ENCODE measurements at places on chromosomes 16 and 17.

DNA sequence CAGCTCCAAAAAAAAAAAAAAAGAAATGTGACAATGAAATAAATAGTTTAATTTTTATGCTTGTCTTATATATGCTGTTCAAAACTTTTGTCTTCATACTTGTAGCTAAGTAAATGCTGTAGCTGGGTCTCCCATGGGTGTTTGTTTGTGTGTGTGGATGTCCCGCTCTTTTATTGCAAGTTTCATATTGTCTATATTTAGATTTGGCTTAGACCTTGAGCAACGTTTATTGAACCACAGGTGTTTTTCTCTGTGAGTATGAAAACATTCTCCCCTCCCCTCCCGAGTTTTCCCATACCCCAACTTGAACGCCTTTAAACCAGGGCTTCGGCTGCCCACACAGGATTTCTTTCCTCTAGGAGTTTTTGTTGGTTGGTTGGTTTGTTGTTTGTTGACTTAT, 45.2 kb downstream of the MFSD11 start:
- no peak for DNase-seq

GRCh38 chr16:87722590-87723225, 43.1 kb downstream of the KLHDC4 start:
- no peak for DNase-seq

GRCh38 chr17:38729886-38730525, at the start of gene CISD3:
Gene CISD3, plus strand, starts transcription at chr17:38730341. Its CDS starts 18 bp downstream, at chr17:38730359.
- peak; percentile 88 for DNase-seq

DNA sequence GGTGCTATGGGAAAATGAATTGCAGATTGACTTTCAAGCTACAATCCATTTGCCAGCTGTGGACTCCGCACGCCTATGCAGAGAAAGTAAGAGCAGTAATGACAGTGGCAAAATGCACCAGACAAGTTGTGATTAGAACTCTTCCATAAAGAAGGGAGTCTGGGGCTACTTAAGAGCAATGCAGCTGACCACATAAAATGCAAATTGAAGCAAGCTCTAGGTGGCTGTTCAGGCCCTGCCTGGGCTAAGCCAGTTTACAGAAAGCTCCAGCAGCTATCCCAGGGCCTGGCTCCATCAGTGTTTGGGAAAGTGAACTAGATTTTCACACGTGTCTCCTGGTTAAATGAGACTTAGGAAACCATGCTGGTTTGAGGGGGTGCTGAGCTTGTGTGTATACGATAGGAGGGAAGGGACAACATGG, 2.2 kb upstream of the MAP2K6 start:
- DNase-seq = no peak

DNA sequence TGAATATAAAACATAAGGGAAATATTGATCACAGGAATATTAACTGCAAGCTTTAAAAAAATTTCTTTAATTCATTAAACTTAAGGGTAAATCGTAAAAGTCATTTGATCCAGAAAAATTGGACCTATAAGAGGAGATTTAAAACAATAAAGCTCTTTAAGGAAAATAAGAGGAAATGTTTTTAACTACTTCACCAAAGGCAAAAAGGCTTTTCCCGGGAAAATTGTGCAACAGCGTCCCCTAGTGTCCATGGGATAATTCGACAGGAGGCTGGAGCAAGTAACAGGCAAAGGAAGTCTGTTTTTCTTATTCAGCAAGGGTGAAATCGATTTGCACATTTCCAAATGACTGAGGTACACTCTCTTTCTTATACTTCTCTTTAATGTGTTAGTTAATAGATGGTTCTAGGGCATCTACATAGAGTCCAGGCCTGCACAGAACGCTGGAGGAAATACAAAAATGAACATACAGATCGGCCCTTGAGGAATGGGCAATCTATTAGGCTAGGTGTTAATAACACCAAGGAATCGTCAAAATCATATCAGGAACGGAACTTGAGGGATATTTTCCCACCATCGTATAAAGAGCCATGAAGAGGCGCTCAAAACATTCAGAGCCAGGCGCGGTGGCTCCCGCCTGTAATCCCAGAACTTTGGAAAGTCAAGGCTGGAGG, 61.4 kb downstream of the ZNF18 start:
- DNase-seq = peak; percentile 72

DNA sequence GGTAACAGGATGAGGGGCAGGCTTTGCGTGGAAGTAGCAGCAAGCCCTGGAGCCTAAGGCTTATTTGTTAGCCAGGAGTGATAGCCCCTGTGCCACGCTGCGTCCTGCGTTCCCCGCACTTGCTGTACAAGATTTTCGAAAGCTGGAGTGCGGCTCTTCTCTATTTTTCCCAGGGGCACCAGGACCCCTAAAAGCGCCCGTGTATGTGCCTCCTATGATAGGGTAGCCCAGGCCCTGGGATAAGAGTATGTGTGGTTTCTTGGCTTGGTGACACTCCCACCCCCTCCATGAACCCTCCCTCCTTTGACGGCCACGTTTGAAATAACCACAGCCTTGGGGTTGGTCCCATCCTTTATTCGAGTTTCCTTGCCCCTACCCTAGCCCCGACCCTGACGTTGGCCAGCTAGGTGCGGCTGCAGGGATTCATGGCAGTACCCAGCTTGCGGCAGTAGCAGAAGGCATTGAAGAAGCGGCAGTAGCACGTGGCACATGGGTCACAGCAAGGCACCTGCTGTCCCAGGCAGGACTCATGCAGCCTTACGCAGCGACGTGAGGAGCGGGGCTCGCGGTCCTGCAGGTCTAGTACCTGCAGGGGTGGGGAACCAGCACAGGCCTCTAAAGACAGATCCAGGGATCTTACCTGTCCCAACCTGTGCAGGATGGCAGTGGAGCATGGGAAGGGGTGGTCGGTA, 968 bp downstream of the AGRP start:
- DNase-seq = peak; percentile 24

DNA sequence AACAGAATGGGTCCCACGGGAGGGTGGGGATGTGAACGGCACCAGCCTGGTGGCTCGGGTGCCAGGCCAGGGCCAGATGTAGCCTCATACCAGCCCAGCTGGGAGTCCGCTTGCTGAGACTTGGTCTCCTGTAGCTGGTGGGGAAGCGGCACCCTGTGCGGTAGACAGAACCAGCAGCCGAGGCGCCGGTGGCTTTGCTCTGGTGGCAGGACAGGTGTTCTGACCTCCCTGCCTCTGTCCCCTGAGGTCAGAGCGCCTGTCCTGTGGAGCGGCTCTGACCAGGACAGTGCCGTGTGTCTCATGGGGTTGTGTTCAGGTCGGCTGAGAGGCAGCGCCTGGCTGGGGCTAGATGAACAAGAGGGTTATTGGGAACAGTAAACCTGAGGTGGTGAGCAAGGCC, 20.1 kb downstream of the RAB40C start:
- no peak for DNase-seq

GRCh38 chr16:6284731-6285130, 1047.9 kb upstream of the RBFOX1 start:
- DNase-seq = no peak

DNA sequence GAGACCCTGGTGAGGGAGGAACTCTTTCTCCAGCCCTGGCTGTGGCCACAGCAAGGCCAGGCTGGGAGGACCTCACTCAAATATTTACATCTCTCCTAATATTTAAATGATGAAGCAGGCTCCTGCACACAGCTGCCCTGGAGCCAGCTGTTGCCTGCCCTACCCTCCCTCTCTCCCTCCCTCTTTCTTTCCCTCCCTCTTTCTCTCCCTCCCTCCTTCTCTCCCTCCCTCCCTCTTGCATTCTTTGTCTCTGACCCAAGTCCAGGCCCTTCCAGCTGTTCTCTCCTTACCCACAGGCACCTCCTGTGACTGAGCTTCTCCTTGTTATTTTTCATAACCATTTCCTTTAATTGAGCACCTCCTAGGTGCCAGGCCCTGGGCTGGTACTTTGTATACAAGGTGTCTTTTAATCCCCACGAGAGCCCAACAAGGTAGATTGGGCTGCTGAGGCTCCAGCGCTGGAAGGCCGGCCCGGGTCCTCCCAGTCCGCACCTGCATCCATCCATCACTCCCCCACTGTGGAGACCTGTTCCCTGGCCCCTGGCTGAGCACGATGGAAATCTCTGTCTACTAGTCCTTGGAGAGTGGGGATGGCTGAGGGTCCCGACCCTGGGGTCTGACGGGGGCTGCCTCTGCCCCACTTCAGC, 242.3 kb downstream of the SEC14L1 start:
- DNase-seq = no peak

DNA sequence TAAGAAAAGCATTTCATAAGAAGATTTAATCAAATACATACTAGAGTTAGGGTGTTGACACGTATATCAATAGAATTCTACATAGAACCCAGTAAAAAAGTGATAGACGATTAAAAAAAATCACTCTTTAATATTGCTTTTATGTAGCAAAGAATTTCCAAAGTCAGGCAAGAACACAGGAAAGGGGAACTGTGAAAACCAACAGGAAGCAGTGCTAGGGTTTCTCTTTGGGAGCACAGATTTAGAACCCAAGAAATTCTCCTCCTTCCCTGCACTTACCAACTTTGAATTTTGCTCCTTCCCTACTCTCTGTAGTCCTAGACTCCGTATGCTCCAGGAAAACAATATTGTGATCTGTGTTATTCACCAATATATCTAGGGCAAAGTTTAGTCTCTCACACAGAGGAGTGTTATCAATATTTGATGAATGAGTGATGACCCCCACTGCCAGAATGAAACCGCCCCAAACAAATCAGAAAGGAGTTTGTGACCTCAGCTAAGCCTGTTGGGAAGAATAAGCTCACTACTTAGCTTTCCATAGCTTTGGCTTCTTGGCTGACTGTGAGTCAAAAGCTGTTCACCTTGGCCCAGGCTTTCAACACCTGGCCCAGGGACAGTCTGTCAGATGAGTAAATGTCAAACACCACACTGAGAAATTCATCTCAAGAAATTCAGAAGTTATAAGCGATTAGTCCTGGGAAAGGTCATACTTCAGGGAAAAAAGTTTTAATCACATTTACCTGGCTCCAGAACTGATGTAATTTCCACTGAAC, 8.6 kb downstream of the RFWD3 start:
- DNase-seq = no peak

- no peak for DNase-seq
These were observed 77.9 kb upstream of the SDK2 start for GRCh38 chr17:73722165-73722564.

- DNase-seq = no peak
These were observed 419.8 kb upstream of the MON1B start for GRCh38 chr16:76771216-76771615.

- no peak for DNase-seq
These were observed 4.4 kb downstream of the SSTR5 start for GRCh38 chr16:1076801-1077576.

- DNase-seq = no peak
These were observed 72.7 kb downstream of the SMG6 start for GRCh38 chr17:2230877-2231276.
